ENCODE measurements at places on chromosomes 1 and 21. TPM values are rescaled to one million over a fixed set of nuclear protein-coding genes. Genes with fewer than 3 reads are reported as not detected.

TRIM67 gene
- total RNA-seq = 0.58 TPM

PRKAA2 gene
- total RNA-seq = 5.8 TPM

DNAJC8 gene
- 67.3 TPM for total RNA-seq

DRAXIN gene
- total RNA-seq = 0.05 TPM

KCNA3 gene
- not detected for total RNA-seq

IGSF3 gene
- 24.0 TPM for total RNA-seq

LYPD8 gene
- total RNA-seq = not detected

CHRM3 gene
- 6.8 TPM for total RNA-seq

FMO4 gene
- 2.3 TPM for total RNA-seq

KRTAP10-4 gene
- not detected for total RNA-seq

SELP gene
- not detected for total RNA-seq

ATAD3C gene
- total RNA-seq = 0.84 TPM

LRRC71 gene
- total RNA-seq = not detected

MFN2 gene
- total RNA-seq = 73.9 TPM

TCHH gene
- total RNA-seq = 0.54 TPM

GALNT2 gene
- 54.3 TPM for total RNA-seq
